ENCODE measurements at places on chromosomes 4 and X.

DNA sequence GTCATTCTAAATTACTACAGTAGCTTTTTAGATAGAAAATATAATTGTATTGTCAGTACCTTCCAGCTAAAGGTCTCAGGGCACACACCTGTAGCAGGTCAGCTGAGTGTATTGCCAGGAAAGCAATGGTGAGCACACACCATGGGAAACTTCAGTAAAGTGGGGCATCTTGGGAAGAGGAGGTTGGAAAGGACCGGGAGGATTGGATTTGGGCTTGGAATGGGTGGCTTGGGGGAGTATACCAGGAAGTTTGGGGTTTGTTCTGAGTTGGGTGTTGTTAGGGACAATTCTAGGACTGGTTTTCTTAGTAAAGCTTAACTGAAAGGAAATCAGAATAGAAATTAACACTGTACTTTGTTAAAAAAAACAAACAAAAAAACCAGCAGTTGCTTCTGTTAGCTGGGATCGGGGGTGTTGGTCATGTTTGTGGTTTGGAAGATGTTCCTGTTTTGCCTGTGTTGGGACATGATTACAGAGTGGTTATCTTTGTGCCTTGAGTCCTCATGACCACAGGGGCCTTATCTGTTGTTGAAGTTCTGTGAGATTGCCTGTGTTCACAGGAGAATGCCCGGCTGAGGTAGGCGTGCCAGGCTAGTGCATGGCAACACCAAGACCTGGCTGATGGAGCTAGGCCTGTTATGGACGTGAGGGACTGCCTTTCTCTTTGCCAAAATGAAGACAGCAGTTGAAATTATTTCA lies 35.1 kb downstream of the PRIMPOL start:
- DNase-seq = no peak

DNA sequence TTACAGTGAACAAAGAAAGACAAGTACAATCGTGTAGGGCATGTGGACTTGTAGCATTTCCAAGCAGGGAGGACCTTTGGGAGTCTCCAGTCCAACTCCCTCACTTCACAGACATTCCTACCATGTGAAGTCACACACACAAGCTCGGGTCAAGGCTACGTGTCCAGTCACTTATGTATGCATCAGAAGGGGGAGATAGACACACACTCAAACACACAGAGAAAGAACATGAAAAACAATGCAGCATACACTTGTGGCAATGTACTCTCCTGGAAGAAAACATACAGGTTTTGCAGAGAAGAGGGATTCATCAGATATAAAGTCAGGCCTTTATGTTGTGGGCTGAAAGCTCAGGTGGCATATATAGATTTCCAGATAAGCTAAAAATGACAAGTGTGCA lies 136.1 kb upstream of the MID1 start:
- peak; percentile 33 for DNase-seq

DNA sequence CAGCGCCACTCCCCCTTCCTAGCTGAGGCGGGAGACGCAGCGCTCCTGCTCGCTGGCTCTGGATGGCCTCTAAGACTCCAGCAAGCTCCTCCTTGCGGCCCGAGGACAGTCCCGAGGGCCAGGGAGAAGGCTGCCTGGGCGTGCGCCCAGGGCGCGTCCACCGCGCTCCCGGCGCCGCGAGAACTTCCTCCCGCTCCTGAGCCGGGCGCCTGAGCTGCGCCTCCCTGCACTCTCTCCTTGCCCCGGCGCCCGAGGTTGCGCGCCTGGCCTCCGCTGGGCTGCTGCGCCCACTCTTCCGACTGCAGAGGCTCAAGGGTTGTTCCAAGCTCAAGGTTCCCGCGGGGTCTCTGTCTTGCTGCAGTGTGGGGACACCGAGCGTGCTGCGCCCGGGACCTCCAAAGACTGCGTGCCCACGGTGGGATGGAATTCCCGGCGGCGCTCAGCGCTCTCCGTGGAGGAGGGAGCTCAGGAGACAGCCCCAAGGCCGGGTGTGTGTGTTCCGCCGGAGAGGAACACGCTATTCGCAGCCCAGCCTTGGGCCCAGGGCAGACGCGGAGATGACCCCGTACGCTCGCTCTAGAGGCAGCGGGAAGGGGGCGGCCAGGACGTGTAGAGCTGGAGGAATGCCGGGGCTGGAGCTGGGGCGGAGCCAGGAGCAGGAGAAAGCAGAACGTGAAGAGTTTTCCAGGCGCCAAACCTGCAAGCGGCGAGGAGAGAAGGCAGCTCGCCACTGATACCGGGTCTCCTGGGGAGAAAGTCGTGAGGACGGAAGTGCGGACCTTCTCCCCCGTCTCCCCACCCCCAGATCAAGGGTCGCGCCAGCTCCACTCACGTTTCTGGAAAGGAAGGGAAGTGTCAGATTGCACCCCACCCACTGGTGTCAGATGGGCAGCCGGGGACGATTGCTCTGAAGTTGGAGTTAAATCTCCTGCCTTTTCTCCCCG lies at the start of gene ARHGAP6:
Gene ARHGAP6 (minus strand): TSS at position 753 of the 944 bp plus-strand sequence. CDS start 1,092 bp downstream, outside the sequence.
- DNase-seq = no peak

DNA sequence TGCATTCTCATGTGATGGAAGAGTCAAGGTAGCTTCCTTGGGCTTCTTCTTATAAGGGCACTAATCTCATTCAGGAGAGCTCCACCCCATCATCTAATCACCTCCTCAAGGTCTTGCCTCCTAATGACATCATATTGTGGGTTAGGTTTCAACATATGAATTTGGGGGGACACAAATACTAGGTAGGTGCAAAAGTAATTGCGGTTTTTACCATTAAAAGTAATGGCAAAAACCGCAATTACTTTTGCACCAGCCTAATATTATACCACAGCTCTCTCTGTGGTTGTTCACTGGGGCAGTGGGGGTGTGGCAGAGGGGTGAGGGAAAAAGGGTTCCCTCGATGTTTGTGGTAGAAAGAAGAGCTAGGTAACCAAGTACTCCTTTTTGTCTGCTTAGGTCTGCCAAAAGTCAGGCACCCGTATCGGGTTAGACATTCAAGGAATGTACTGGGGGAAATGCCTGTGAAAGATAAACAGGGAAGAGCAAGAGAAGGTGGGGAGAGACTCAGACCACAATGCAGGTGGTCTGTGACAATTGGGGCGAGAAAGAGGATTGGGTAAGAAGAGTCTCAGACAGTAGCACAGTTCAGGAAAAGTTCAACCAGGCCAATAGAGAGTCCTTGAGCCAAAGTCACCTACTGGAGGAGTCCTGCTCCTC lies 78.9 kb upstream of the MTM1 start:
- no peak for DNase-seq

GRCh38 chr4:26807330-26807729 lies 53.3 kb upstream of the STIM2 start:
- no peak for DNase-seq

GRCh38 chrX:40175511-40176350 lies 78.0 kb upstream of the BCOR start:
- no peak for DNase-seq

DNA sequence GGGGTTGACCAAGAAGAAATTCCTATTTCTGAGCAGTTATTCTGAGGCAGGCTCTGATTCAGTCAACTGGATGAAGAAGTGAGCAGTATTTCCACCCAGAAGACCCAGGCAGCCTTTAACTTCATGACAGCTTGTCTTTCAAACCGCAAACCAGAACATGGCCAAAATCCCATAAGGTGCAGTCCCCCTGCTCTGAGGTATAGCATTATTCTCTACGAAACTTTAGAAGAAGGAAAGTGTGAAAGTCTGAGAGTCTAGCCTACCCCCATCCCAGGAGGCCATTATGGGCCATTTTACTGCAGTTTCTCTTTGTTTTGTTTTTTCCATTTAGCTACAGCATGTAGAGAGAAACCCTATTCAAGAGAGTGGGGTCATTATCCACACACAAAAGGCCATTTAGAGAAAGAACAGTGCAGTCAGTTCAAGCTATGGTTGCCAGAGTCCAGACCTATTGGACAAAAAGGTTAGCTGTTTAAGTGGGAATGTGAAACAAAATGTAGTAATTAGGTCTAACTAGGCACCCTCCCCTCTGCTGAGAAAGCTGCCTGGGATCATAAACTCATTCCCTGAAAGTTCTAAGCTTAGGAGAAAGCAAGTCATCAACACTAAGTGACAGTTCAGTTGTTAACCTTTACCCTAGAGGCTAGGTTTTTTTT lies 52.1 kb upstream of the RASGEF1B start:
- no peak for DNase-seq

- no peak for DNase-seq
Measured at GRCh38 chr4:88660446-88661294, 37.0 kb downstream of the NAP1L5 start.

DNA sequence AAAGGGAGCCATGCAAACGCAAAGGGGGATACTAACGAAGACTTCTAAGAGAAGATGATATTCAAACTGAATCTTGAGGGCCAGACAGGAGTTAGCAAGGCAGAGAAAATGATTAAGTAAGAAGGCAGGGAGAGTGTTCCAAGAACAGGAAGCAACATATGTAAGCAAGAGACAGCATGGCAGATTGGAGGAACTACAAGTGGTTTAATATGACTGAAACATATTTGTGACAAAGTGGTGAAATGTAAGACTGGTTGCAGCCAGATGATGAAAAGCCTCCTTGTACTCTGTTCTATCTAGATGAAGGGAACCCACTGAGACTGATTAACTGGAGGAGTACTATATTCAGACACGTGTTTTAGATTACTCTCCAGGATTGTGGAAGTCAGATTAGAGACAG lies 116.6 kb upstream of the DIAPH2 start:
- DNase-seq = no peak

DNA sequence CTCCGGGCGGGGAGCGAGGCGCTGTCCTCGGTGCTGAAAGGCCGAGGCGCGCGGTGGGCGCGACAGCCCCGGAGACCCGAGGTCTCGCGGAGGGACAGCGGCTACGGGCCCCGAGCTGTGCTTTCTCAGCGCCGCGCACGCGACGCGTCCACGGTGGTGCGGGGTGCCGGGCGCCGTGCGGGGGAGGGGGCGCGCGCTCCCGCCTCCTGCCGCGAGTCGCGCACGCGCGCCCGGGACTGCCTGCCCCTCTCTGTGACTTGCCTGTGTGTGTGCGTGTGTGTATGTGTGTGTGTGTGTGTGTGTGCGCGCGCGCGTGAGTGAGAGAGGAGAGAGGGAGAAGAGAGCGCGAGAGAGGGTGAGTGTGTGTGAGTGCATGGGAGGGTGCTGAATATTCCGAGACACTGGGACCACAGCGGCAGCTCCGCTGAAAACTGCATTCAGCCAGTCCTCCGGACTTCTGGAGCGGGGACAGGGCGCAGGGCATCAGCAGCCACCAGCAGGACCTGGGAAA lies at the start of gene GRIA2:
Gene GRIA2 (plus strand): TSS at position 358 of the 511 bp plus-strand sequence. CDS start 315 bp downstream, outside the sequence.
- no peak for DNase-seq

GRCh38 chr4:29005838-29006237 lies 1714.3 kb upstream of the PCDH7 start:
- DNase-seq = no peak

DNA sequence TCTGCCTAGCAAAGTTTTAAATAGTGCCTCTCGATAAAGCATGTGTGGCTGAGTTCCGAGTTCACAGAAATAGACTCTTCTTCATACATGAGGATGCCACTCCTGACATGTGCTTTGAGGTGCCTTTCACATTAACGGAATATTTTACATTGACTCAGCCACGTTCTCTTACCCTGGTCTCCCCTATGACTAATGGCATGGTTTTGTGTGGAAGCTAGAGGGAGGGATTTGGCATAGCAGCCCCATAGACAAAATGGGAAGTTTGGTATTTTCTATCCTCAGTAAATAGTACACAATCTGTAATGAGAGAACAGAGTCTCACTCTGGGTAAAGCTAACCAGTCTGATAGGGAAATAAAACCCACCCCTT lies 68.9 kb downstream of the PCDH19 start:
- DNase-seq = no peak

DNA sequence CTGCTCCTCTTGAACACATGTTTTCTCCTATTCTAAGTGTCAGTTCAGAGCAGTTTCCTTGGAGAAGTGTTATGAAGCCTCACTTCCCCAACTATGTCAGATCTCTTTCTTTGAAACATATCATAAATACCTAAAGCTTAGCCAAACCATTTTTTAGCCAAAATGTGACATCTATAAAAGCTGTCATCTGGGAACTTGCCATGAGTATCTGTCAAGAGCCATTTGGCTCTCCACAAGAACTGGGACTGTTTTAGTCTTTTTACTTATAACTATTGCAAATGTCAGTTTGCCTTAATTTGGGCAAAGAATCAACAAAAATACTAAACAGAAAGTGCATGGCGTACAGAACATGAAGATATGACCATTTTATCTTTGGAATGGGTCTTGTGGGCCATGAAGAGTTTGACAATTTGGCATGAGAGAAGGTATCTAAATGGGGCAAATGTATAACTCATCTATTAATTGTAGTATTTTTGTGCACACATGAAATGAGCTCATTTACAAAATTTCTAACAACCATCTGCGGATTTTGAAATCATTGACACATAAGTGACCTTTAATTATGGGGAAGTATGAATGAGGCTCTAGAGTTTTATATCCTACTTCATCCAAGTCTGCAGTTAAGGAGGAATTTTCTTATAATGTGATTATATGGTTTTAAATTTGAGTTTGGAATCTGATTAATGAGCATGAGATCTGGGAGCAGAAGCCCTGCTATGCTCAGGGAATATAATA lies 129.1 kb upstream of the PACRGL start:
- no peak for DNase-seq

DNA sequence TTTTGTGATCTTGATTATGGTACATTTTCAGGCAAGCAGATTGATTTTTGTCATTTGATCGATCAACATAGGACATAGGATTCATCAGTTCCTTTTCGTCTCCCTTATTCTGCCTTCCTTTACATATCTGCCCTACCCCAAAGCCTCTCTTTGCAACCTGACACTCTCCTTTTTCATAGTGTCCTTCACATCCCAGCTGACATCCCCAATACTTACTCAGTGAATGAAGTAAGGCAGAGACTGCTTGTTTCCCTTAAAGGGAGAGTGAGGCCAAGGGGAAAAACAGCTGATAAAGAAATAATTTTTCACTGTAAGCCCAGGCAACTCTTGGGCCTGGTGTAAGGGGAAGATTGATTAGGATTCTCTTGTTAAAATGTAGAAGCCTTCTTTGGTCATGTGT lies 69.8 kb downstream of the GBA3 start:
- no peak for DNase-seq

DNA sequence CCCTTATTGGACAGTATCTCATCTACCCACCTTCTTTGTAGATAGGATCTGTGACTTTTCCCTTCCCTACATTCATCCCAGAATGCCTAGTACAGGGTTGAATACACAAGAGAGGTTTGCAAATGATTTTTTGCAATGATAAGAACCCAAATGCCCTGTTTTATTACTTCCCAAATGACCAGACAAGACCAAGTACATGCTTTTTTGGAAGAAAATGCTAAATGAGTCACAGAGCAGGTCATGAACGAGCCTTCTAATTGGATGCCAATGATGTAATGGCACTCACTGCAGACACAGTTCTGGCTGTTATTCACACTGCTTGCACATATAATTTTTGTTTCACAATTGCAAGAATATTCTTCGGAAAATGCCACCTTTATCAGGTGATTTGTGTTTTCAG lies 17.8 kb upstream of the GABRQ start:
- DNase-seq = no peak

- DNase-seq = no peak
Measured at GRCh38 chrX:96650023-96650422, 34.6 kb upstream of the DIAPH2 start.

DNA sequence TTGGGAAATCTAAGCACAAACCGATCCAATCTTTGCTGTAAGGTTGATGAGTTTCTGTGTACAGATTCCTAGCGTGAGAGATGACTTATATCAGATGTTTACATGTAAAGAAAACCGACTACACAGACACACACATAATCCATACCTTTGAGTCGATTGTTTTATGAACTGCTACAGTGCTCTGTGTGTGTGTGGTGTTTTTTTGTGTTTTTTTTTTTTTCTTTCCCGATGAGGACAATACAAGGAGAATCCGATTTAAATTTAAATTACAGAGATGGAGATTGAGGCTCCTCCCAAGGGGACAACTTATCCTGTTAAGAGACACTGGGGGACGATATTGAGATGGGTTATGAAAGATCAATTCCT lies 461 bp upstream of the SLC9A6 start:
- no peak for DNase-seq

GRCh38 chrX:68929332-68930150 lies 100.7 kb downstream of the EFNB1 start:
- peak; percentile 20 for DNase-seq
